ENCODE measurements at places on chromosomes 16 and 17. TPM values are rescaled to one million over a fixed set of nuclear protein-coding genes. Genes with fewer than 3 reads are reported as not detected.

DNA sequence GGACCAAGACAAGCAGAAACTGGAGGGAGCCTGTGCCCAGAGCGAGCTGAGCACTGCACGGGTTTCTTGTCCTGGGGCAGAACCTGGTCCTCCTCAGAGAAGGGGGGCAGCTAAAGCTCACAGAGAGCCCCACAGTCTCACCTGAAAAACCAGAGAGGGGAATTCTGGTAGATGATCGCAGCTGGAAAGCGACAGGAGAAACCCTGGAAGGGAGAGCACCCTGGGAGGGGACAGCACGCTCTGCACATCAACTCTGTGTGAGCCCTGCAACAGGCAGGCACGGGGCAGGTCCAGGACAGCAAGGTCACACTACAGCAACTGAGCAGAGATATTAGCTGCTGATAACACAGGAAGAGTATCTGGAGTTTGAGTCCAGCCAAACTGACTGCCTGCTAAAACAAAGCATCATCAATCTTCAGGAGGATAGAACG, 18.2 kb downstream of the ZCCHC14 start:
- no peak for DNase-seq

PPY gene
- not detected for total RNA-seq

TEKT5 gene
- not detected for total RNA-seq

CAVIN1 gene
- total RNA-seq: not detected

ABCA5 gene
- total RNA-seq: 22.4 TPM

- no peak for DNase-seq
Measured at GRCh38 chr17:70863436-70864248, 694.3 kb downstream of the KCNJ2 start.

DNA sequence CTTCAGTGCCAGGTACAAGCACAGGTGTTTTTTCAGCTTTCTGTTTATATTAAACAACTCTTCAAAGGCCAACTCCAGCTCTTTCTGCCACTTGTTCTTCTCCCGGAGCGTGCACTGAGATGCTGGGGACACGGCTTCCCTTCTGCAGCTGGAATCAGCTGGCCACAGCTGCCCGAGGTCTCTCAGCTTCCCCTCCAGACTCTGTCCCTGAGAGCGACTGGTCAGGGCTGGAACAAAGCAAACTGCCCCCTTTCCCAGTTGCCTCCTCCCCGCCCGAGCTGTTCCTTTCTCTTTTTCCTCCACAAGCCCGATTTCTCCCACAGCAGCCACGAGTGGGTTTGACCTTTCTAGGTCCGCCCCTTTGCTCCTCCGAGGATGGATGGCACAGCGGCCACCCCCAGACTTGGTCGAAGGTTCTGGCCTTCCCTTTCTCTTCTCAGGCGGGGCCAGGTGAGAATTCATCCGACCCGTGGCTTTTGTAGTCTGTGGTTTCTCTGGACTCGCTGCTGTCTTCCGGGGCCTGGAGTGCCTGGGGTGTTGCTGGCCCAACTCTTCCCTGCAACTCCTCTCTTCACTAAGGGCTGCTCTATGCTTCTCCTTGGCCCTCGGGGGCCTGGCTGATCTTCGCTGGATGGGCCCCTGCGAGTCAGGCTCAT, 11.5 kb downstream of the CEP295NL start:
- no peak for DNase-seq

GRCh38 chr16:23692190-23692837, 13.6 kb downstream of the PLK1 start:
- DNase-seq: no peak

All from CD8-positive, alpha-beta T cell (primary cell).